ENCODE measurements at places on chromosomes 5 and 9.

- DNase-seq, result peak; percentile 60
These were observed 42.8 kb downstream of the SNX30 start for GRCh38 chr9:112793213-112793810.

GRCh38 chr9:9392755-9393154, 1220.0 kb downstream of the PTPRD start:
- DNase-seq, result no peak

- DNase-seq, result no peak
These were observed 38.6 kb downstream of the DMGDH start for GRCh38 chr5:79030663-79031484.

GRCh38 chr9:136160381-136160841, 41.7 kb upstream of the TMEM250 start:
- no peak for DNase-seq

DNA sequence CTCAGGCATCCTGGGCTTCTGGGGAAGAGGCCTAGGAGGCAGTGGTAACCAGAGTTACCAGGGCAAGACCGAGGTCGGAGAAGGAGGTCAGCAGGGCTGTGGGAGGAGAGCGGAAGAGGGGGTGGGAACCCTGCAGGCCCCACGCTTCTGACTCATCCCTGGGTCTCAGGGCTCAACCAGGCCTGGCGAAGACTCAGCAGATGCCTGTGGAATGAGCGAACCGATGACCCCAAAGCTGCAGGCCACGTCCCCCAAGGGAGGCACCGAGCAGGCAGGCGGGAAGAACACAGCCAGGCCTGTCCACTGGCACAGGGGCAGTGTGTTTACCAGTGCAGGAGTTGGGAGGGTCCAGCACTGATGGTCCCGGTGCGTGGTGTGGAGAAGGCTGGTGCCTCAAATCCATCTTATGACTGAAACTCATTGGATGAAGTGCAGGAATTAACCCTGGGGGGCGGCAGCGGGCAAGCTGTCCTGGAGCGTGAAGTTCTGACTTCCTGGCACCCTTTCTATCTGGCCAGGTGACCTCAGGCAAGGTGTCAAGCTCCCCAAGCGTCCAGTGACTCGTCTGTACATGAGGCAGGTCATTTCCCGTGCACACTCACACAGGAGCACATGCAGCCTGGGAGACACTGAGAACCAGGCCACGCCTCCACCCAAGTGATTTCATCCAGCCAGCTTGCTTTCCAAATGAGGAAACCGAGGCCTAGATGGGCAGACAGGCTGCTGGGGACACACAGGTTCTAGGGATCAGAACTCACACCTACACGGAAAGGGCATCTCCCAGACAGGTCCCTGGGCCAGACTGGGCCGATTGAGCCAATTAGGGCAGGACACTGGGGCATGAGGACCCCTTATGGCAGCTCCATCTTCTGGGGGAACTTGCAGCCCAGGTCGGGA, 69.1 kb downstream of the ADAMTS2 start:
- no peak for DNase-seq
